ENCODE measurements at places on chromosomes 2 and 18.

DNA sequence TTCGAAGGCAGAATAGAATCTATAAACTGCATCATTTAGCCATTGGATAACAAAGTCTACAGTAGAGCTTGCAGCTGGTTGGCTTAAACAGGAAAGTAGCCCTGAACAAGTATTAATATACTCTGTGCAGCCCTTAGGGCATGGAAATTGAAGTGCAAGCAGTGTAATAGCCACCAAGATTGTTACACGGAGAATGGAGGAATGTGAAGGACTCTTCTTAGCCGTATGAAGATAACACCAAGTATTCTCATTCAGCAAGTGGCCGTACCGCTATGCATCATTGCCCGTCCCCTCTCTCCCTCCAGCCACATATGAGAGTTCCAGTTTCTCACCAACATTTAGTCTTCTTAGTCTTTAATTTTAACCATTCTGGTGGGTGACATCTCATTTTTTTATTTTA lies 40.5 kb downstream of the ANKRD12 start:
- no peak for DNase-seq

DNA sequence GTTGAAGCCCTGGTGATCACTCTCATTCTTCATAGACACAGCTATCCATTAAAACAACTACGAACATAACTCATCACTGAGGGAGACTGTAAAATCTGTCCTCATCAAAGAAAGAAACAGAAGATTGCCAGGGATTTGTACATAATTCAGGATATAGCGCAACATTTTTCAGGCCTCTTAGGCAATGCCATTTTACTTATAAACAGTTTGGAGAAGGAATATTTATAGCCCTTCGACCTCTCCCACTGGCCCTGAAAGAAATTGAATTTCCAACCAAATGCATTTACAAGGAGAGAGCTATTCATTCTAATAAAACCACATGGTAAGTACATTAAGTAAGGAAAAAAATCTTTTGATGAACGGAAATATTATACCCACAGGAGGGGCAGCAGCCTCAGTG lies 295.0 kb downstream of the RAD51AP2 start:
- no peak for DNase-seq

DNA sequence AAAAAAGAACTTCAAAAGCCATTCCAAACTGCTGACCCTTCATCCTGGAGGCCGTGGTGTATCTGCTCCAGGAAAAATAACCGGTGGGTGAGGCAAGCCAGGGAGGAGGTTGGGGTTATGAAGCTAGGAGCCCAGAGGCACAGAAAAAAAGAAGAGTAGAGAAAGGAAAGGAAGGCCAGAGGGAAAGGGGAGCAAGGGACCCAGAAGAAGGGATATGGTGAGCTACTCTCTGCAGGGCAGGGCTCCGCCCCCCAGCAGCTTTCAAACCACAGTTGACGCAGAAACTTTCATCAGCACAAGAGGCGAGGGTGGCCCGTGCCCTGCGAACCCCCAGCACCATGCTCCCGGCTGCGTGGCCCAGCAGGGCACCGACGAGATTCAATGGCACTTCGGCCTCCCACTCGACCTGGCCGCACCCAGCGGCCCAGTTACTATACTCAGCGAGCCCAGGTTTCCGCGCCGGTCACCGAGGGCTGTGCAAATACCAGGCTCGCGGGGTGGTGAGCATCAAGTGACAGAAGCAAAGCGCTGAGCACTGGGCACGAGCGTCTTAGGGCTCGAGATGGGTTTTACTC lies 665 bp downstream of the MCM6 start:
- peak; percentile 51 for DNase-seq

- DNase-seq = no peak
Measured at GRCh38 chr2:139864821-139865302, 1084.7 kb upstream of the NXPH2 start.

- DNase-seq = no peak
Measured at GRCh38 chr18:71450257-71450656, 1093.9 kb downstream of the CBLN2 start.

- peak; percentile 69 for DNase-seq
Measured at GRCh38 chr18:35616664-35617423, 35.3 kb downstream of the GALNT1 start.

GRCh38 chr2:39325966-39326365 lies 82.2 kb upstream of the CDKL4 start:
- DNase-seq = no peak

DNA sequence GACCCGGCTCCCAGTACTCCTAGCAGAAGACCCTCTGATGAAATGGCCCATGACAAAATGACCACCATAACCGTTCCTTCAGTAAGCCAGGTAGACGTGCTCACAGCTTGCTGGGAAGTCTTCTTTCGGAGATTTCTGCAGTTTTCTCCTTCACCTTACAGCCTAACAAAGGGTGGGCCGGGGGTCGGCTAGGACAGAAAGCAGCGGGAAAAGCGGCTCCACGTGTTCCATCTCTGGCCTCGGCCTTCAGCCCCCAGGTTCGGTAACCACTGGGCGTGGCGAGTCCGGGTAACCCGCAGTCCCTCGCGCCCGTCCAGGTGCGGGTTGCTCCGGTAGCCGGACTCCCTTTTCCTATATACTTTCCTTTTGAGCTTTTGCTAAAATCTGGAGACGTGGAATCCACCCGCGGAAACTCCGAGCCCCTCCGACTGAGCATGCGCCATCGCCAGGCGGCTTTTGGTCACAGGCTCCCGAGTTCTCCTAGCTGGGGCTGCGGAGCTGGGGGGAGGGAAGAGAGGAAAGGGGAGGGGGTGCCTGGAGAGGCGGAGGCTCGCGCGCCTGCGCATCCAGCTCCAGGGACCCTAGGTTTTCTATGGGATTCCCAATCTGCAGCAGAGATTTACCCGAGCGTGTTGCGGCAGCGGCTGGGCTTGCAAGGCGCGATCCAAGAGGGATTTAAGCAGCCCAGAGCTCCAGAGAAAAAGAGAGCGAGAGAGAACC lies at the start of gene VSNL1:
Gene VSNL1, plus strand, starts transcription at position 604 of the 720 bp plus-strand sequence. CDS start 51,379 bp downstream, outside the sequence.
- DNase-seq = no peak

DNA sequence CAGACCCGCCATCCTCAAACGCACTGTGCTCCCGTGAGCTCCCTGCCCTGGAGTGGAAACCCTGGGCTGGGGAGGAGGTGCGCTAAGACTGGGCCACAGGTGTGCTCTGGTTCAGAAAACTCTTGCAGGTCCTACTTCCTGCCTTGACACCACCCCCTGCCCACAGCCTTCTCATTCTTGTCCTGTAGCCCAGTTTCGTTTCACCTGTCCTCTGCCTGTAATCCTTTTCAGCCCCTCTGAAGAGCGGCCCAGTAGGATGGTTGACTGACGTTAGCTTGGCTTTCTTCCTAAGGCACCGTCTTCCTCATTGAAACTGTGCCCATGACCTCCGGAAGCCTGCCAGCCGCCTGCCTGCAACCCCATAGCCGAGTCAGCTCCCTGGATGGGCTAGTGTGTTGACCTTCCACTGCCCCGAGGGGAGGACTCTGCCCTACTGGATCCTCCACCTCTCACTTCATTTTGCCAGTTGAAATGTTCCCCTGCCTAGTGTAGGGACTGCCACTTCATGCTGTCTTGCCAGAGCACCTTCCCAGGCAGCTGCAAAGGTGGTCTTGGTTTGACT lies 116.9 kb downstream of the AGAP1 start:
- DNase-seq = no peak

DNA sequence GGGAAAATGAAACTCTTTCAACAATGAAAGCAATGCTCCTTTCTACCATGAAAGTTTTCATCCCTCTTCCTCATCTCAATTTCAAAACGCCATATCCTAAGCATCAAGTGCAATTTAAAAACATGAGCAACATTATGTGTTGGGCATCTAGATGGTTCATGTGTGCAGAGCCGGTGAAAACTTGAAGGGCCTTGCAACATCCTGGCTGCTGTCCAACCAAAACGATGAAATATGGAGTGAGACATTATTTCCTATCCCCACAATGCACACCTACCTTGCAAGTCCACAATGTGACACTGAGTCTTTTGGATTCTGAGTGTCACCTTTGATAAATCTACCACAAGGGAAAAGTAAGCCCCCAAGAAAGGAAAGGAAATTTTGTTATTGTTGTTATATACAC lies 110.0 kb downstream of the NCKAP5 start:
- DNase-seq = no peak

GRCh38 chr2:177783835-177784744 lies 288.5 kb downstream of the PDE11A start:
- DNase-seq = no peak

Measured in activated CD4-positive, alpha-beta T cell treated with anti-CD3 and anti-CD28 coated beads, Interleukin-2, amount 50 U/mL, for 24 hours (primary cell).